ENCODE measurements at places on chromosomes 4 and X. TPM values are rescaled to one million over a fixed set of nuclear protein-coding genes. Genes with fewer than 3 reads are reported as not detected.

Gene SLC9A7
- 14.1 TPM for polyA plus RNA-seq

Gene DGAT2L6
- polyA plus RNA-seq, result not detected

Gene SH3D19
- 29.1 TPM for polyA plus RNA-seq

Gene CENPU
- 15.7 TPM for polyA plus RNA-seq

Gene SPANXA2
- not detected for polyA plus RNA-seq

Gene SLC6A14
- not detected for polyA plus RNA-seq

Gene HMGN5
- 3.7 TPM for polyA plus RNA-seq

Gene TECRL
- 0.08 TPM for polyA plus RNA-seq

Gene SPIN4
- polyA plus RNA-seq, result 4.6 TPM

Gene RP2
- polyA plus RNA-seq, result 13.5 TPM

Gene ASB12
- polyA plus RNA-seq, result not detected

Gene CT47B1
- not detected for polyA plus RNA-seq

Gene SPATA18
- 13.7 TPM for polyA plus RNA-seq

DNA sequence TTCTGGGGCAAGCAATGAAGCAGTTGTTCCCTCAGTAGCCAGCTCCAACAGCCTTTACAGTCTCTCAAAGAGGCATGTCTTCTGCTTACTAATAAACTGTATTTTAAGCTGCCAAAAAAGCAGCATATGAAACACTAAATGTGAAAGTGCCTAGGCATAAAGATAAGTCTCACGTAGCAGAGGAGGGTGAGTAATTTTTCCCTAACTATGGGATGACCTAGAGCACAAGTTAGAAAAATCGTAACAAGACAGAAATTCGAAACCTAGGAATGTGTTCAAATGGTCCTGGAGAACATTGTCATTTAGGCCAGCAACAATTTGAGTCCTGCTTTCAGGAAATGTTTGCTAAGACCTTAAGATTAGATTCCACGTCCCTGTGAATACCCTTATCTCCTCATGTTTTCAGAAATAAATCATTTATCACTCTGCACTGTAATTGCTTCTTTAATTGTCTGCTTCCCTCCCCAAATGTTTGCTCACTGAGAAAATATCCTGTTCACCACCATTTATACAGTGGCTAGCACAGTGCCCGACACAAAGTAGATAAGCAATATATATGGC is 222.2 kb downstream of the KCNIP4 start:
- no peak overlapping the region for H3K4me3 ChIP-seq
- 0 out of 2 replicates have a peak overlapping the region, but pooled peaks have one; percentile 4 for H3K27ac ChIP-seq
- no peaks in the 10 kb centered on the region for H3K27me3 ChIP-seq
- no peaks in the 10 kb centered on the region for H3K36me3 ChIP-seq
- H3K4me1 ChIP-seq, result peaks cover 12% of the 10 kb centered on the region
- peak; percentile 69 for DNase-seq

DNA sequence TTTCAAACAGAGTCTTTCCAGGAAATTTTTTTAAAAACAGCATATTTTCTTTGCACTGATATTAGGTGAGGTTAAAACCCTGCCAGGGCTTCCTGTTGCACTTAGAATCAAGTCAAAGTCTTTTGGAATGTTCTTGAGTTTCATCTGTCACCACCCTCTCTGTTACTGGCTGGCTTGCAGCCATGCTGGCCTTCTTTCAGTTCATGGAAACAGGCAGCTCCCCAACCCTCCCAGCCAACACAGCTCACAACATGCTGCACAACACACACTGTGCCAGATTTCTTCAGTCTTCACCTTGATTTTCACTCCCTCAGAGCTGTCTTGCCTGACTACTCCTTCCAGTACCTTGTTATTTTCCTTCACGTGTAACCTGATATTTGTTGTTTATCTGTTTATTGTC is 129.5 kb downstream of the KCNIP4 start:
- peak; percentile 9 for DNase-seq
- H3K27me3 ChIP-seq, result no peaks in the 10 kb centered on the region
- no peak overlapping the region for H3K27ac ChIP-seq
- no peak overlapping the region for H3K4me3 ChIP-seq
- H3K36me3 ChIP-seq, result no peaks in the 10 kb centered on the region

GRCh38 chrX:12614266-12614665 is 176.9 kb upstream of the PRPS2 start:
- no peaks in the 10 kb centered on the region for H3K27me3 ChIP-seq
- no peak for DNase-seq
- no peaks in the 10 kb centered on the region for H3K36me3 ChIP-seq

- no peaks in the 10 kb centered on the region for H3K27me3 ChIP-seq
- H3K4me1 ChIP-seq, result peaks cover 4% of the 10 kb centered on the region
- H3K27ac ChIP-seq, result no peak overlapping the region
- no peak overlapping the region for H3K4me3 ChIP-seq
- no peaks in the 10 kb centered on the region for H3K36me3 ChIP-seq
- peak; percentile 23 for DNase-seq
These were observed 69.6 kb upstream of the PCDH18 start for GRCh38 chr4:137601934-137602333.

DNA sequence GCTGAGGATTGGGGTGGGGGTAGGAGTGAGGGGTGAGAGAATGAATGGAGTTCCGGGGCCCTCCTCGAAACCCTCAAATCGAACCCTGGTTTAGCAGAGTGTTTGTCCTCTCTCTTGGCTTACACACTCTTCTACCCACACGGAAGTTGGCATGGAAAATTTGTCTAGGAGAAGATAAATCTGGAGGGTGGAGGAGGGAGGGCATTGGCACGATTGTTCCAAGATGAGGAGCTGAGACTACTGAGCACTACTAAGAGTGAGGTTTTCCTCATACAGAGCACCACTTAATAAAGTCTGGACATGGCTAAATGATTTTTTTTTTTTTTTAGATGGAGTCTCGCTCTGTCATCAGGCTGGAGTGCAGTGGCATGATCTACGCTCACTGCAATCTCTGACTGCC is 33.4 kb downstream of the AKAP4 start:
- no peaks in the 10 kb centered on the region for H3K36me3 ChIP-seq
- H3K27ac ChIP-seq, result no peak overlapping the region
- H3K4me1 ChIP-seq, result no peaks in the 10 kb centered on the region
- no peaks in the 10 kb centered on the region for H3K27me3 ChIP-seq
- no peak overlapping the region for H3K4me3 ChIP-seq

- no peak overlapping the region for H3K4me3 ChIP-seq
- H3K27ac ChIP-seq, result no peak overlapping the region
These were observed 63.3 kb upstream of the RELL1 start for GRCh38 chr4:37749398-37749988.

DNA sequence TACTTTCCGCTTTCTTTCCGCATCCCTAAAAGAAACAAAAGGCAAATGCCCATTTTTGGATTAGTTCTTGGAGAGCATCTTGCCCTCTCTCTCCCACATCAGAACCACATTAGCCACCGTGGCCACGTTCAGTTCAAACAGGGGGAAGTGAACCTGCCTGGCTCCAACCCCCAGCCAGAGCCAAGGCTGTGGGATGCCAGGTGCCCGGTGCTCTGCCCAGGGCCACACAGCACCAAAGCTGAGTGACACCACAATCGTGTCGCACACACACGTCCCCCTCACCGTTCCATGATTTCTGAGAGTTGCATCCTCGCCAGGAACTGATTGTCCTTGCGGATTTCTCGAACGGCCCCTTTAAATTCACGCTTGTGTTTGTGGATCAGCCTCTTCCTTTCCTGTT is 24.3 kb downstream of the NOP14 start:
- no peaks in the 10 kb centered on the region for H3K27me3 ChIP-seq
- H3K4me1 ChIP-seq, result peaks cover 16% of the 10 kb centered on the region
- H3K36me3 ChIP-seq, result peaks cover 42% of the 10 kb centered on the region
- no peak overlapping the region for H3K27ac ChIP-seq
- no peak for DNase-seq

GRCh38 chr4:140059159-140059558 is 94.8 kb downstream of the MAML3 start:
- peaks cover 10% of the 10 kb centered on the region for H3K4me1 ChIP-seq
- H3K36me3 ChIP-seq, result no peaks in the 10 kb centered on the region
- no peak overlapping the region for H3K4me3 ChIP-seq
- DNase-seq, result no peak

DNA sequence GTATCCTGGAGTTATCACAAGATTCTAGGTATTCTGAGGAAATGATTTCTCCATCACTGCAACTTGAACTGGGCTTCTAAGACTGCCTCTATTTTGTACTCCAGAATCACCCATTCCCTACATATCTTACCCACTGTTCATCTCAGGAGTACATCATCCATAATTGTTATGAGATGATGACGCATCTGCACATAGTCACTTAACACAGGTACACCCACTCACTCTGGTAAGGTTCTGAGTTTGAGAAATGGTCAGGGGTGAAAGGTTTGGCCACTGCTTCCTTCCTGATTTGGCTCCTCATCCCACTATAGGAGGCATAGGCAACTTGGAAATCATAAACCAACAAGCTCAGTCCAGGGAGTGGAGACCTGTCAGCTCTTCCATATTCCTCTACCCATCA is 143.9 kb downstream of the GLRA2 start:
- H3K4me3 ChIP-seq, result no peak overlapping the region
- peaks cover 7% of the 10 kb centered on the region for H3K4me1 ChIP-seq
- H3K36me3 ChIP-seq, result no peaks in the 10 kb centered on the region
- DNase-seq, result no peak

DNA sequence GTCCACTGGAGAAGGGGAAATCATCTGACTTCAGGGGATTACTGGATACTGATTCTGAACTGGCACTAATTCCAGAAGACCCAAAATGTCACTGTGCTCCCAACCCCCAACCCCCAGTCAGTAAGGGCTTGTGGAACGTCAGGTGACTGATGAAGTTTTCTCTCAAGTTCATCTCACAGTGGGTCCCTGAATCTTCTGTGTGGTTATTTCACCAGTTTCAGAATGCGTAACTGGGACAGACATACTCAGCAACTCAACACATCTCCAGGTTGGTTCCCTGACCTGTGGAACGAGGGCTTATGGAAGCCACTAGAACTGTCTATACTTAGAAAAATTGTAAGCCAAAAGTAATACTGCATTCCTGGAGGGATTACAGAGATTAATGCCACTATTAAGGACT is 45.3 kb downstream of the DDX60L start:
- no peak overlapping the region for H3K27ac ChIP-seq
- no peaks in the 10 kb centered on the region for H3K36me3 ChIP-seq
- no peak overlapping the region for H3K4me3 ChIP-seq
- H3K27me3 ChIP-seq, result no peaks in the 10 kb centered on the region
- no peak for DNase-seq

DNA sequence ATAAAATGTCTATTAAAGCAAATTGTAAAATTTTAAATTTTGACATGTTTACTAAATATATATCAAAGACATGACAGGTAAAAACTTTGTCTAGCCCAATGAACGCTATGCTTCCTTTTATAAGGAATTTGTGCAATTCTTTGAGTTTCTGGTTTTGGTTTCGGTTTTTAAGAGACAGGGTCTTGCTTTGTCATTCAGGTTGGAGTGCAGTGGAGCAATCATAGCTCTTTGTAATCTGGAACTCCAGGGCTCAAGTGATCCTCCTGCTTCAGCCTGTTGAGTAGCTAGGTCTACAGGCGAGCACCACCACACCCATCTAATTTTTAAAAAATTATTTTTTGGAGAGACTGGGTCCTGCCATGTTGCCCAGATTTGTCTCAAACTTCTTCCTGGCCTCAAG is 60.7 kb downstream of the BLTP1 start:
- no peaks in the 10 kb centered on the region for H3K4me1 ChIP-seq
- peaks cover 34% of the 10 kb centered on the region for H3K36me3 ChIP-seq
- H3K27ac ChIP-seq, result no peak overlapping the region
- DNase-seq, result no peak
- H3K4me3 ChIP-seq, result no peak overlapping the region

DNA sequence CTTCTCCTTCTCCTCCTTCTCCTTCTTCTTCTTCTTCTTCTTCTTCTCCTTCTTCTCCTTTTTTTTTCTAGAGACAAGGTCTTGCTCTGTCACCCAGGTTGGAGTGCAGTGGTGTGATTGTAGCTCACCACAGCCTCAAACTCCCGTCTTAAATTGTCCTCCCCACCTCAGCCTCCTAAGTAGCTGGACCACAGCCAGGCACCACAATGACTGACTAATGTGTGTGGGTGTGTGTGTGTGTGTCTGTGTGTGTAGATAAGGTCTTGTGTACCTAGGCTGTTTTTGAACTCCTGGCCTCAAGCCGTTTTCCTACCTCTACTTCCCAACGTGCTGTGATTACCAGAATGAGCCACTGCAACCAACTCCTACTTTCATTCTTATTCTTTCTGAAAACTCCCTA is 390.9 kb downstream of the ADAM29 start:
- peaks cover 13% of the 10 kb centered on the region for H3K4me1 ChIP-seq
- no peak for DNase-seq
- no peak overlapping the region for H3K27ac ChIP-seq
- H3K27me3 ChIP-seq, result no peaks in the 10 kb centered on the region
- H3K4me3 ChIP-seq, result no peak overlapping the region
- H3K36me3 ChIP-seq, result no peaks in the 10 kb centered on the region

DNA sequence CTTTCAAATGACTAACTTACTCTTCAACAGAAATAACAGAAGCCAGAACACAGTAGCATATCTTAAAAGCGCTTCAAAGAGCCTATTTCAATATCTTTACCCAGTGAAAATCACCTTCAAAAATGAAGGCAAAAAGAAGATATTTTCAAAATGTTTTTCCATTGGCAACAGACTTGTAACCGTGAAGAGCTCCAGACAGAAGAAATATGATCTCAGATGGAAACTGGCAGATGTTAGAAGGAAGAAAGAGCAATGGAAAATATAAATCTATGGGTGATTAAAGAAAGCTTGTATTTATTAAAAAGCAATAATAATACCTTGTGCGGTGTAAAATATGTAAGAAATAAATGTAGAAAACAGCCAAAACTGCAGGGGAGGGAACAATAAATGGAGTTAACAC is 35.7 kb downstream of the PRKG2 start:
- no peaks in the 10 kb centered on the region for H3K36me3 ChIP-seq
- peak; percentile 5 for DNase-seq
- no peaks in the 10 kb centered on the region for H3K4me1 ChIP-seq

DNA sequence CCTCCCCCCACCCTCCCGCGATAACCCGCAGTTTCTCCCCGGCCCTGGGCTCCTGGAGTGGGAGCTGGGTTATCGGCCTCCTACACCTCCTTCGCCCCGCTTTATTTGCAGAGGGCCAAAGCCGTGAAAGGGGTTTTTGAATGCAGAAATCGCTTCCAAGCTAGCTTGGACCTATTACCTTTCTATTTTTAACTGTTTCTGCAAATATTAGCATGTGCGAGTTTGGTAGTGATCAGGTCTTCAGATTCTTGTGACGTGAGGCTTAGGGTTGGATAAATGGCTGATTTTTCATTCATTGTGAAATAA is 1.3 kb downstream of the USP9X start:
- peak overlapping the region; percentile 100 for H3K27ac ChIP-seq
- H3K36me3 ChIP-seq, result no peaks in the 10 kb centered on the region
- H3K27me3 ChIP-seq, result no peaks in the 10 kb centered on the region
- H3K4me3 ChIP-seq, result peak overlapping the region; percentile 98
- peaks cover 23% of the 10 kb centered on the region for H3K4me1 ChIP-seq

DNA sequence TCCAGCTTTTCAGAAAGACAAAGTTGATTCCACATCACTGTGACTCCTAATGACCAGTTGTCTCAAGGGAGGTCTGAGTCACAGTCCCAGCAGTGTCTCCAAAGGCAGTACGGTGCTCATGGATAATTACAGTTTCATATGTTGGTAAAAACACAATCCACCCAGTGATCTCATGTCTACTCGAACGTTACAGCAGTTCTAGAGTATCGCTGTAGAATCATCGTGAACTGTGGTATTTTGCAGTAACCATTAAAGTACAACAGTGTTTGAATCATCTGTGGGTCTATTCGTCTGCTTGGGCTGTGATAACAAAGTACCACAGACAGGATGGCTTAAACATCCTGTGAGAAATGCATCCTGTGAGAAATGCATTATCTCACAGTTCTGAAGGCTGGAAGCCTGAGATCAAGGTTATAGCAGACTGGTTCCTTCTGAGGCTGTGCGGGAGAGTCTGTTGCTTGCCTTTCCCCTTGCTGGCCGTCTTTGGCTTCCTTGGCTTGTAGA is 121.1 kb upstream of the SORBS2 start:
- H3K4me1 ChIP-seq, result peaks cover 7% of the 10 kb centered on the region
- DNase-seq, result peak; percentile 80
- H3K27ac ChIP-seq, result peak overlapping the region; percentile 57
- H3K27me3 ChIP-seq, result 0 out of 2 replicates have a peak, but pooled peaks cover 3% of the 10 kb centered on the region
- no peak overlapping the region for H3K4me3 ChIP-seq
